ENCODE measurements at places on chromosomes 5 and 9.

GRCh38 chr5:157509093-157509492 is 49.1 kb downstream of the NIPAL4 start:
- no peak for DNase-seq

DNA sequence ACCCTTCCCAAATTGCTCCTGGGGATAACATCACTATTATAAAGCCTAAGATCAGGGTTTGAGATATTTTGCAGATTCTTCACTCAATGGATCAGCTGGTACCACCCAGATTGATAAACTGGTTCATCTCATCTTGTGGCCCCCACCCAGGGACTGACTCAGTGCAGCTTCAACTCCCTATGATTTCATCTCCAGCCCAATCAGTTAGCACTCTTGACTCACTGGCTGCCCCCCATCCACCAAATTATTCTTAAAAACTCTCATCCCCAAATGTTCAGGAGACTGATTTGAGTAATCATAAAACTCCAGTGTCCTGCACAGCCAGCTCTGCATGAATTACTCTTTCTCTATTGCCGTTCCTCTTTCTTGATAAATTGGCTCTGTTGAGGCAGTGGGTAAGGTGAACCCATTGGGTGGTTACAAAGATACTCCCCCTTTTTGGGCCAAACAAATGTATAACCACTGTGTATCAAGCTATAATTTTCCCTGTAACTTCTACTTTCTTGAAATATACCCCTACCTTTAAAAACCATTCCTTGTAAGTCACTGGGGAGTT is 263.3 kb upstream of the IL12B start:
- no peak for DNase-seq

- no peak for DNase-seq
These were observed 74.7 kb downstream of the PJA2 start for GRCh38 chr5:109335114-109335513.

GRCh38 chr9:127731938-127732337 is 3.2 kb downstream of the TOR2A start:
- DNase-seq, result no peak

- no peak for DNase-seq
These were observed 4.7 kb downstream of the GADD45G start for GRCh38 chr9:89609426-89610006.

DNA sequence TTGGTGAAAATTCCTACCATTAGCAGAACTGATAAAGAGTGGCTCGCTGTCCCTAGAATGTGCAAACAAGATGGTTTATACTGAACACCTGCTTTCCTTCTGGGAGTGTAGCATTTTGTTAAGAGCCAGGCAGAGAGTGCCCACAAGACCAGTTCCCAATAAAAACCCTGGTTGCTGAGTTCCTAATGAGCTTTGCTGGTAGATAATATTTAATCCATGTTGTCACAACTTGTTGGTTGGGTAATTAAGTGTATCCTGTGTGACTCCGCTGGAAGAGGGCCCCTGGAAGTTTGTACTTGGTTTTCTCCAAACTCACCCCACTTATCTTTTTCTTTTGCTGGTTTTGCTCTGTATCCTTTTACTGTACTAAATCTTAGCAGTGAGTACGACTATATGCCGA is 39.5 kb upstream of the GOLGA1 start:
- no peak for DNase-seq

GRCh38 chr5:73114044-73114688 is 6.2 kb upstream of the TMEM171 start:
- DNase-seq, result no peak

DNA sequence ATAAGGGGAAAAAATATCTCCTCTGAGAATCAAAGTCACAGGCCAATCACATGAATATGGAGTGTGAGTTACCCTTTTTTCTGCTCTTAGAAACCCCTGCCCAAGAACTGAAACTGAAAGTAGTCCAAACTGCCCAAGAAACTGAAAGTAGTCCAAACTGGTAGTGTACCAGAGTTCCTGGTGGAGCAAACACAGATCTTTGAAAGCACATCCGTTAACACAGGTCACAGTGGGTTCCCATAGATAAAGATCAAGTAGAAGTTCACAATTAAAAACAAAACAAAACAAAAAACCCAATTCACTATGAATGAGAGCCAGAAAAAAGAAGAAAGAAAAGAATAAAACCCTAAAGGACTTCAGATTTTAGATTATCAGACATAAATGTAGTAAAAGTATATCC is 332.4 kb upstream of the EFNA5 start:
- DNase-seq, result peak; percentile 76

GRCh38 chr9:32497921-32498320 is 28.1 kb downstream of the RIGI start:
- DNase-seq, result no peak

DNA sequence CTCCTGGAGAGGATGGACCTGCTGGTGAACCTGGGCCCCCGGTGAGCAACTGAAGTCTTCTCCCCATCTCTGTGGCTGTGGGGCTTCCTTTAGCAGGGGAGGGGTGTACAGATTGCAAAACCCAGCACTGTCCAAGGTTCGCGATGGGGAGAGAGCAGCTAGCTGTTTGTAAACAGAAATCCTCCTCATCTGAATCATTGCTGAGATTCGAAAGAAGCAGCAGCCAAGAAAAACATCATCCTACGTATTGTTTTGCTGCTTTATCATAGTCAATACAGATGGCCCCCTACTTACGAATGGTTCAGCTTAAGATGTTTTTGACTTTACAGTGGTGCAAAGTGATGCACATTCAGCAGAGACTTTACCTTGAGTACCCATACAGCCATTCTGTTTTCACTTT is 80.0 kb upstream of the TGFBR1 start:
- DNase-seq, result no peak

- DNase-seq, result no peak
These were observed 6.2 kb downstream of the ZFYVE16 start for GRCh38 chr5:80414113-80414512.

DNA sequence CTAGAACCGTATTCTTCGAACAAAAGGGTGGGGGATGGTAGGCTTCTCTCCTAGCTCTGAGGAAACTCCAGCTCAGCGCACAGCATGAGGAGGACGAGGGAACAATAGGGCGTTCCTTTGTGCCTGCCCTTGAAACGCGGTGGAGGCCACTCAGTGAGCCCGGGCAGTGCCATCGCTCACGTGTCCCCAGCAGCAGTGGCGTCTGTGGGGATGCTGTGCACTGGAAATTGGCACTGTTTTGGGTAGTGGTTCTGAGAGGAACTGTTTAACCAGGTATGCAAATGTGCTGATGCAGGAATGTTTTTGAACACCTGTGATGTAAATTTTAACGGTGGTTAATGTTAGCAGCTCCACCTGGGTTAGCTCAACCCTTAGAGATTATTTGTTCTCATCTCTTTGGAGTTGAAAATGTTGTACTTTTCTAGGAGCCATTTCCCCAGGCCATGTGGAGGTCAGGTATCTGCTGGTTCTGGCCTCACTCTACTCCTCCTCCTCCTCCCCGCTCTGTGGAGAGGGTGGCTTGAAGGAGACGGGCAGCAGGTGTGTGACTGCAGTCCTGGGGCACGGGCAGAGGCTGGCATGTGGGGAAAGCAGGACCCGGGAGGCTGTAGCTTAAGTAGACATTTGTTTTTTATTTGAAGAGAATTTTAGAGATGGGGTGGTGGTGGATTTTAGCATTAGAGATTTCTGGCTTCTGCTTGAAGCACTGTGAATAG is 48.3 kb downstream of the EHMT1 start:
- peak; percentile 51 for DNase-seq

DNA sequence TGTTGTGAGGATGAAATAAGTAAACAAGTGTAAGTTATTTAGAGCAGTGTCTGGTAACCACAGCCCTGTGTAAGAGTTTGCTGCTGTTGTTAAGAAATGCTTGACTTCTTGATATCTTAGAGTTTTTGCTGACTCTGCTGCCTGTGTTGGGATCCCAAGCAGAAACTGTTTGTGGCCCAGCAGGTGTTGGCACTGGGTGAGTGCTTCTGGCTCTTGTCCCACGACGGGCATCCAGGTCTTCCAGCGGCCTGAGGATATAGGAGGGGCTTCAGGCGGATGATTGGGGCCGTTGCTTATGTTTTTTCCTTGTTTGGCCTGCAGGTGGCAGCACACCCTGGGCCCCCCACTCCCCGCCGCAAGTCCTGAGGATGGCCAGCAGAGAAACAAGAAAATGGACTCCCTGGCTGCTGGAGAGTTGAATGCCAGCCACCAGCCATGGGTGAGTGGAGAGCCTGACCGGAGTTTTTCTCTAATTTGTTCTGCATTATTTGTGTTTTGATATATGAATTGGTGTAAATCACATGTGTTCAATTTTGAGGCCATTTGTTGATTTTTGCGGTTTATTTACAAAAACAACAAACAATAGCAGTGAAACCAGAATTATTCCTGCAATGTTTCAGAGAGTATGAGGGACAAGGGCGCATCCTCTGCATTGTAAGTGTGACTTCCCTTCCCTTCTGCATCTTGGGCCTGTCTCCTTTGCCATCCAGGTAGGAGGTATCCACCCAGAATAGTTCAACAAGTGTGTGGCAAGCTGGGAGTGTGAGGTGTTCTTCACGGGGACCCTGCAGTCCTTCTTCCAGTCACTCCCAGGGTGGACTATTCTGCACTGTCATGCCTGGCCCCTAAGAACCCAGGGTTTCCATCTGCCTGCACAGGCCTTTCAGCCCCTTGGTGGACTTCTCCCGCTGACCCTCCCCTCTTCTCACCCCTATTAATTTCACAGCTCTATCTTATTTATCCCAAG is 50.3 kb downstream of the SLC22A5 start:
- peak; percentile 90 for DNase-seq

DNA sequence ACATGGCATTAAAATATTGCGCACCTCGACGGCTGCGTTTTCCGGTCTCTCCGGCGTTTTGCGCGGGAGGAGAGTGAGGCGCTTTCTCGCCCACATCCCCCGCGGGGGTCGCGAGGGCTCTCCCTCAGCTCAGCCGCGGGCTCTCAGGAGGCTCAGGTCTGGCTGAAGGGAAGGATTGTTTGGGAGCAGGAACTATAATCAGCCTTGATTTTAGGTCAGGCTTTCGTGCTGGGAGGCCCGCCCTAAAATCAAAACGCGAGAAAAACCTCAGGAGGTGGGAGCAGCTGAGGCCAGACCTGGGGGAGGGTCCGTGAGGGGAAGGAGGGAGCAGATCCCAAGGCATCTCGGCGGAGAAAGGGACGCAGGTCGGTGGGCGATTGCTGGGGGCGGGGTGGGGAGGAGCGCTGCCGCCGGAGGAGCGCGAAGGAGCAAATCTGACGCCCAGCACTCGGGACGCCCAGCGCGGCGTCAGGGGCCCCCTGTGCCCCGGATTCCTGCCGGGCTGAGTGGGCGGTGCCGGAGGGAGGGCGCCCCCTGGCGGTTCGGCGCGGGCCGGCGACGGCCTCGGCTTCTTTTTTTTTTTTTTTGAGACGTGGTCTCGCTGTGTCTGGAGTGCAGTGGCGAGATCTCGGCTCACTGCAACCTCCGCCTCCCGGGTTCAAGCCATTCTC is 18.7 kb upstream of the RNF130 start:
- DNase-seq, result peak; percentile 77

GRCh38 chr9:108193026-108193710 is 662.6 kb downstream of the ACTL7B start:
- no peak for DNase-seq

DNA sequence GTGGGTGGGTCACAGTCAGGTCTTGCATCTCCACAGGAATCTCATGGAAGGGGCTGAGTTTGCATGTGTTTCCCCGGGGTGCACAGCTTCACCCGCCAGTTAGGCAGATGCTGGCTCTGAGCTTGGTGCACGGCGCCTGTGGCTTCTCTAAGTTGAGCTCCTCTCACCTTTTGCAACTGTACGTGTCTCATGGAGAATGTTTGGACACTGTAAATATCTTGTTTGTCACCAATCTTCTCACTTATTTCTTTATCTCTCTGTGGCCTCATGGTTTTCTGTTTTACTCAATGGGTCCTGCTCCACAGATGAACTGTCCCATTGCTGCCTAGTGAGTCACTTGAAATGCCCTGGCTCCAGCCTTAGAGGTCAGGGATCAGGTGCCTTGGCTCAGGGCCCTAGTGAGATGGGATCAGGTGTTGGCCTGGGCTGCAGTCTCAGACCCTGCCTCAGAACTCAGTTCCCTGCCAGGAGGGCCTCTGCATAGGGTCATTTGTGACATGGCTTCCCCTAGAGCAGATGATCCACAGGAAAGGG is 61.6 kb downstream of the WNK2 start:
- DNase-seq, result no peak

GRCh38 chr9:134784577-134785305 is 95.9 kb upstream of the FCN2 start:
- no peak for DNase-seq

GRCh38 chr5:59178482-59178881 is 595.6 kb downstream of the RAB3C start:
- DNase-seq, result no peak

DNA sequence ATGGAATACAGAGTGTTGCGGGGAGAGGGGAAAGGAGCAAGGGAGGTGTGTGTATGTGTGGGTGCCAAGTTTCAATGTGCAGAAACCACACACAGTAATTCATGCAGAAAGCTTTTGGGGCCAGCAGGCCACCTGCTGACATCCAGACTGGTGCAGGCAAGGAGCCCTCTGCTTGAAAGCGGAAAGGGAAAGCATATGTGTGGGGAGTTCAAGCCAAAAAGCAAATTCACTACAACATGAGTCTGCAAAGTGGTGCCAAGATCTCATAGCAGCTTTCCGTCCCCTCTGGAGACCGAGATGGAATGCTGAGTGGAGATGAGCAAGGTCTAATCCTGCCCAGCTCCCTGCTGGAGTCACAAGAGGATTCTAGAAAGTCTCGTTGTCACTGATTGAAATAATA is 159.7 kb upstream of the VLDLR start:
- DNase-seq, result no peak

All from endothelial cell of umbilical vein (primary cell).